GOT3 (cell line): ENCODE measurements at places on chromosomes 3 and 15.

DNA sequence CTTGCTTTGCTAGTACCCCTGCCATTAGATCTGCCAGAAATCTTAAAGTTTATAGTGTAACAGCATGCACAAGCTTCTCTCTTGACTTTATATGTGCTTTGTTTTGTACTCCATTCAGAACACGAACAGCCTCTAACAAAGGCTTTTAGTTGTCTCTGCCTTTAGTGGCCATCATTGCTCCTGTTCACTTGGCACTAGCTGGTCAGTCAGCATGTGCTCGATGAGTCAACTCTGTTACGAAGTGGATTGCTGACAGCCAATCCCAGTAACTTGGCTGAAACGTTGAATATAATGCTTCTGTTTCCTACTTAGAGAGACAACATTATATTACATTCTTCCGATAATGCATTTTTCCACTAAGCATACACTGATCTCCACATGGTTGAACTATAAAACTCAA lies 349.2 kb downstream of the NAALADL2 start:
- DNase-seq: no peak

- no peak for DNase-seq
These were observed 129.4 kb downstream of the DNAJB8 start for GRCh38 chr3:128337305-128337704.

- DNase-seq: no peak
These were observed 726.6 kb upstream of the NAALADL2 start for GRCh38 chr3:174132421-174133042.

GRCh38 chr3:175476489-175476888 lies 617.4 kb downstream of the NAALADL2 start:
- DNase-seq: no peak

GRCh38 chr15:69357773-69358771 lies 56.1 kb upstream of the KIF23 start:
- no peak for DNase-seq

DNA sequence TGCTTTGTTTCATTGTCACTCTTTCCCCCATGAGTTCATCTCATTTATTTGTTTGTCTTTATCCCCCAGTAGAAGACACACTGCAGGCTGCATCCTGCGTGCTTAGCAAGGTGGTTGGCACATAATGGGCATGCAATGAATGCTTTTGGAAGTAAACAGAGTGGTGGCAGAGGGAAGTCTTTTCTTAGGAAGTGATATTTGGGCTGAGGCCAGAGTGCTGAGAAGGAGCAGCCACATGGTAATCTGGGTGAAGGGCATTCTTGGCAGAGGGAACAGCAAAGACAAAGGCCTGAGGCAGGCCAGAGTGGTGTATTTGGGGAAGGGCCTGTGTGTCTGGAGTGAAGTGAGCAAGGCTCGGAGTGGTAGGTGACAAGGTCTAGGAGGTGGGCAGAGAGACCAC lies 17.7 kb upstream of the ADAMTS7 start:
- DNase-seq: no peak

DNA sequence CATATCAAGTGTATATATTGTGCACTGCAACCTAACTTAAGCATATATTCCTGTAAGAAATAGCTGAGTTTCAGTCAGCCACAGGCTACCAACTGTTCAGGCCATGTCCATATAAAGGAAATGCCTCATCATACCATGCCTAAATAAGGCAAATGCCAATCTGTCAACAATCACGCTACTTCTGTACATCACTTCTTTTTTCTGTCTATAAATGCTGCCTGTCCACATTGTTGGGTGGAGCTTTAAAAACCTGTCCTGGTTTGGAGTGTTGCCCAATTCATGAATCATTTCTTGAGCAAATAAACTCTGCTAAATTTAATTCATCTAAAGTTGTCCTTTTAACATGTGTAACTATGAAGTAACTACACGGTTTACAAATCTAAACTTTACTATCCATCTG lies 1091.9 kb downstream of the NSUN3 start:
- no peak for DNase-seq

DNA sequence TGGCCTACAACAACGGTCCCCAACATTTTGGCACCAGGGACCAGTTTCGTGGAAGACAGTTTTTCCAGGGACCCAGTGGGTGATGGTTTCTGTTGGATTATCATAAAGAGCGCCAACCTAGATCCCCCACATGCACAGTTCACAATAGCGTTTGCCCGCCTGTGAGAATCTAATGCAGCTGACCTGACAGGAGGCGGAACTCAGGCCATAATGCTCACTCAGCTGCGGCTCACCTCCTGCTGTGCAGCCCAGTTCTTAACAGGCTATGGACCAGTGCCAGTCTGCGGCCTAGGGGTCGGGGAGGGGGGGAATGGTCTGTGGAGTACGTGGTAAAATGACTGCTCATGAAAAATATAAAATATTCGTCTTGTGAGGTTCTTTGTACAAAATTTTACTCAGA lies 518.5 kb upstream of the CADM2 start:
- no peak for DNase-seq

- no peak for DNase-seq
These were observed 780 bp upstream of the ACAD9 start for GRCh38 chr3:128878556-128879124.

GRCh38 chr15:38514601-38515000 lies 50.0 kb downstream of the RASGRP1 start:
- no peak for DNase-seq

- no peak for DNase-seq
These were observed 24.8 kb downstream of the SERP1 start for GRCh38 chr3:150521463-150521862.

- DNase-seq: no peak
These were observed 4.5 kb downstream of the FAM131A start for GRCh38 chr3:184341925-184342324.

GRCh38 chr3:52730681-52731080 lies 24.8 kb downstream of the SPCS1 start:
- DNase-seq: no peak

GRCh38 chr15:90904746-90905145 lies 1.6 kb downstream of the MAN2A2 start:
- DNase-seq: no peak

DNA sequence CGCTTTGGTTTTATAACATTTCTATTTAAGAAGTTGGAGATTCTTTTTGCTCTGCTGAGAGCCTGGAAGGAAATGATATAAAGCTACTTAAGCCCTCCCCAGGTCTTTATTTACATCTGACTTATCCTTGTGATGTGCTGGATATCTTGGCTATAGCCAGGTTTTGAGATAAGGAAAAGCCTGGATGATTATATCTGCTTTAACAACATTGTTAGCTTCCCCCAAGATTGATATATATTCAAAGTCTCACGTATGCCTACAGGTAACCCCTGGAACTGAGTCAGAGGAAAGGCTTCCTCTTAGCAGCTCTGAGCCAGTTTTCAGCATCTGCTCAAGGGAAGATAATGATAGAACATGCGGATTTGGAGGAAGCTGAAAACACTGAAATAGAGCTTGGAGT lies 61.5 kb upstream of the CRBN start:
- no peak for DNase-seq

DNA sequence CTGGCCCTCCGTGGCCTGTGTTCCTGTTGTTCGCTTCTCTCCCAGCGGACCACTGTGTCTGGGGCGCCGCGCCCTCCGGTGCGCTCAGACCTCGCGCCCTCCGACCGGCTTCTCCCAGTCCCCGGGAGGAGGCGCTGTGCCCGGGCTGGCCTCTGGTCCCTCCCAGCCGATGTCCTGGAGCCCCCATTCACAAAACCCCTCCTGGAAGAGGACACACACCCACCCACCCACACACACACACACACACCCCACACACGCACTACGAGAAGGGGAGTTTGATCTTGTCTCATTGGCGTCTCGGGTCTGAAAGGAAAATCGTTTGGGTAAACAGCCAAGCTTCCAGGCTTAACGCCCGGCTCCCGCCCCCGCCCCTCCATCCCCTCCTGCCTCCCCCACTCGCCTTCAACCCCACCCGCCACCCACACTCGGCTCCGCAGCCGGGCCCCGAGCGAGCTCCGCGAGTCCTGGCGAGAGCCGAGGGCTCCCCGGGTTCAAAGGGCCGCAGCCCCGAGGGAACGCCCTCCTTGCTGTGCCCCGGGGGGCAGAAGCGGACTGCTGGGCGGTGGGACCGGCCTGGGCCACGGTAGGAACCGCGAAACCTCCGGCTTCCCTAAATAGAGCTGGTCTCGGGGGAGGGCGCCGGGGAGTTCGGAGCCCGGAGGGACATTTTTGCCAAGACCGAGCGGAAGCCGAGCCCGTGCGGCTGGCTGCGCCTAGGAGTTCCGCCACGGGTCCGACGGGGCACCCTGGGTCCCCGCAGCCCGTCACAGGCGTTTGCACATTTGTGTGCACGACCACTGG lies 23.6 kb downstream of the NR2F2 start:
- DNase-seq: no peak

GRCh38 chr15:100339999-100340398 lies 1.8 kb downstream of the ADAMTS17 start:
- no peak for DNase-seq

DNA sequence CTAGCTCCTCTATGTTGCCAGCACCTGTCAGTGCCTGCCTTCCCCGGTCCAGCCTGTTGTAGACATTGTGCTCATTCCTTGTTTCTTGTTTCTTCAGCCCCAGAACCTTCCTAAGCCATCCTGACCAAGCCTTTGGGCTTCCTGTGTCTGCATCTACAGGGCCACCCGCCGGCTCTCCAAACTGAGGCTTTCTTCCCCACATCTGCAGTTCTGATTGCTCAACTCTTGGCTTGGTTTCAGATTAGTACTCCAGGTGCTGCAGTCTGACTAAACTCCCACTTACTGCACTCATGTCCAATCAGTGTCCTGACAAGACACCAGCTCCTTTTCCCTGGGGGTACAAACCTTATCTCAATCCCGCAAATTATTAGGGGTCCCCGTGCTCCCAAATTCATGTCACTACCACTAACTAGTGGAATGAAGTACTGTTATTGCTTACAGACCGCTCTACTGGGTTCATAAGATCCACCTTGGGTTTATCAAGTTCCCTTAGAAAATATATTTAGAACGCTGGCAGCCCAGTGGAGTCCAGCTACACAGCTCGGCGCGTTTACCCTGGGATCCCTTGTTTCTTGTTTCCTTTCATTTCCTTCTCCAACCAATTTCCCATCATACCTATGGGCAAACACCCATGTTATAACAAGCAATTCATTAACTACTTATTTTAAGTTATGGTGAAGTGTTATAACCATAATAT lies 114.2 kb upstream of the TJP1 start:
- no peak for DNase-seq

DNA sequence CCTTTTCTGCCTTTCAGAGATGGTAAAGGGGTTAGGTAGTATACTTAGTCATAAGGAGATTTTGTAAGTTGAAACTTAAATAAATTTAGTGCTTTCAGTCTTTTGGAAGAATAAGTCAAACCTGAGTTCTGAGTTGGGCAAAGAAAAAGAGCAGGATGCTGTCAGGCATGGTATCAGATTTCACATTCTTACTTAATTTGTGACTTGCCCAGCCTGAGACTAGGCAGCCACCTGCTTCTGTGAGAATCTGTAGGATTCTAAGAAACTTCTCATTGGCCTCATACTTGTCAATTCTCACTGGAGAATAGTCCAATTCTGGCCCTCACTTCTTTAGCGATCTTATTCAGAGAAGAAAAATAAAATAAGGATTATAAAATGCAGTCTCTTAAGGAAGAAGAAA lies 577.5 kb downstream of the DIPK2A start:
- no peak for DNase-seq

DNA sequence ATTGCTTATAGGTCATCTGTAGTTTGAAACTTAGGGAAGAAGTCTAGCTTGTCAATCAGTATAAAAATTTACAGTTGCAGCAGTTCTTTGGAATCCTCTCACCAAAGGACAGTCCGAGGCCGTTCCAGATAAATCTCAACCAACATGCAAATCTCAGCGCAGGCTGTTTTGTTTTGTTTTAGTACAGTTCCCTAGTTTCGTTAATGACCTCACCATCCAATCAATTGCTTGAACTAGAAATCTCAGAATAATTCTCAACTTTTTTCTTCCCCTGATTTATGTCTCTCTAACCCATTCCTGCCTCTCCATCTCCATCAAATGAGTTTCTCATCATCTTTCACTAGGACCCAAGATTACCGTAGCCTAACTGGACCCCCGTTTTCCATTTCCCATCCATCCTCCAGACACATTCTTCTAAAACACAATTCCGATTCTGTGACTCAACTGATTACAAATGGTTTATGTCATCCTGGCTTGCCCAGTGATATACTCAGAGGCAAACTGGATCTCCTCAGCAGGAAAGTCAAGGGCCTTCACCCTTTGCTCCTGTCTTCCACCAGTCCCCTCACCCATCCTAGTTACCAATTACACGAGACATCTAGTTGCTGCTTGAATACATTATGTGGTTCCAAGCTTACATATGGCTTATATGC lies 1.3 kb downstream of the SMCO1 start:
- DNase-seq: no peak

DNA sequence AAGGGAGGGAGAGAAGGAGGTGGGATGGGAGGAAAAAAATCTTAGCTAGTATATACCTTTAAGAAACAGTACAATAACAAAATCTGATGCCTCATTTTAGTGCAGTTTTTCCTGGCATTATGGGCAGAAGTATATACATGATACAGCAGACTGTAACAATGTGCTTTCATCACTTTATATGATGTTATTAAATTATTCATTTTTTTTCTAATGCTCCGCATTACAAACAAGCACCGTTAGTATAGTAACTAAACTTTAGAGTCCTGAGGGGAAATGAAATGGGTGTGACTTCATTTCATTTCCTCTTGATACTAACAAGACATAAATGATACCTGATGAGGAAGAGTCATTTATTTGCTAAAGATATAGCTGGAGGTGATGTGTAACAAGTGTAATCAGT lies 325.3 kb downstream of the ZNF385D start:
- no peak for DNase-seq

DNA sequence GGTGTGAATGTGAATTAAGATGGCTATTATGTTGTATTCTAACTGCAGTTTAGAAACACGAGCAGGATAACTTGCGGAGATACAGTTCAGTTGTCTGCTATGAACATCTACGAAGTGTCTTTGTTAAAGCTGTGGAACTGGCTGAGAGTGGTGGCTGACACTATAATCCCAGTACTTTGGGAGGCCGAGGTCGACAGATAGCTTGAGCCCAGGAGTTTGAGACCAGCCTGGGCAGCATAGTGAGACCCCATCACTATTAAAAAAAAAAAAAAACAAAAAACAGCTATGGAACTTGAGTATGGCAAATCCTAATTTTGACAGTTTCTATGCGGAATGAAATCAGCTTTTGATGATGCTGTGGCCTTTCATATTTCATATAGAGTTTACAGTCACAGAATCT lies 1.7 kb downstream of the EAF1 start:
- DNase-seq: no peak

DNA sequence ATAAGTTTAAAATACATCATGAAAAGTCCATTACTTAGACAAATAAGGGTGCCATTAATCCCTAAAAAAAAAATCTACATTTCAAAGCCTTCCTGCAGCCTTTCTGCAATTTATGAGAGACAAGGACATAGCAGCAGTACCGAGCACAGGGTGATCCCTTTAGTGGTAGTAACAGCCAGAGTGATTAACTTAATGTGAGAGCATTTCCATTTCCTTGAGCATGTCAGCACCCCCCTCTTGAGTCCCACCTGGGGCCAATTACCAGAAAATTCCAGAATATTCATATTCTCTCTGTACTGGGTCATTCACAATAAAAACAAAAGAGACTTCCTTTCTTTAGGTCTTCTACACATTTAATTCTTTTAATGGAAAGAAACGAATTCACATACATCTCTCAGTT lies 546.9 kb upstream of the CCDC54 start:
- no peak for DNase-seq
